NCI-H460 (cell line): ENCODE measurements at places on chromosomes 5 and 9.
A peak's percentile ranks its signal among the peaks of the same experiment; 100 is the strongest.

- no peak for DNase-seq
Observed at GRCh38 chr9:72954431-72955125, 1.7 kb upstream of the ALDH1A1 start.

- DNase-seq, result no peak
Observed at GRCh38 chr5:150066901-150067396, 19.4 kb downstream of the CSF1R start.

DNA sequence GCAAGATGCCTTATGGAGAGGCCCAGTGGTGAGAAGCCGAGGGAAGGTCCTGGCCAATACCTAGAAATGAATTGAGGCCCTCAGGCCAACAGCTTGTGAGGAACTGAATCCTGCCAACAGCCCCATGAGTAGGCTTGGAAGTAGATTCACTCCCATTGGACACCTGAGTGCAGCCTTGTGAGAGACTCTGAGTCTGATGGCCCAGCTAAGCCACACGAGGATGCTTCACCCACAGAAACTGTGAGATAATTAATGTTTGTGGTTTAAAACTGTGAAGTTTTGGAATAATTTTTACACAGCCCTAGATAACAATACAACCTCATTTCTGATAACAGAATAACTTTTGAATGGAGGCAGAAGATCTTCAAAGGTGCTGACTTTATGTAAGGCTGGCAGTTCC lies 65.9 kb upstream of the DAP start:
- DNase-seq, result no peak

DNA sequence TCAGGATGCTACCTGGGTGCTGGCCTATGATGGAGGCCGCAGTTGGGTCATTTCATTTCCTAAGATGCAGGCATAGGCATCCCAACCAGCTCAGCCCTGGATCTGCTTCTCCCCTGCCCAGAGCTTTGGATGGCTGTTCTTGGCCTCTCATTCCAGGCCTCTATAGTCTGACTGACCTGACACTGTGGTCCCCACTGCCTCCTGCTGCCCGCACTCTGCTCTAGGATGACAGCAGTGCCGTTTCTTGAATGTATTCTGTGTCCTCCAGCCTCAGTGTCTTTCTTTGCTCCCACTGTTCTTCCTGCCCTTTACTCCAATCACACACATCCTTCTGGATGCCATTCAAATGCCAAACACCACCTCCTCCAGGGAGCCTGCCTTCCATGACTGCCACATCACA lies 235.7 kb downstream of the HSPA4 start:
- DNase-seq, result peak; percentile 26

GRCh38 chr9:32431940-32432555 lies 47.6 kb downstream of the ACO1 start:
- peak; percentile 8 for DNase-seq
